ENCODE measurements at places on chromosomes 2 and 18.

- peak overlapping the region; percentile 90 for H3K27ac ChIP-seq
- no peaks in the 10 kb centered on the region for H3K36me3 ChIP-seq
- no peaks in the 10 kb centered on the region for H3K27me3 ChIP-seq
- DNase-seq: no peak
- peaks cover 24% of the 10 kb centered on the region for H3K4me1 ChIP-seq
Measured at GRCh38 chr2:111662771-111663470, 221.1 kb downstream of the ANAPC1 start.

DNA sequence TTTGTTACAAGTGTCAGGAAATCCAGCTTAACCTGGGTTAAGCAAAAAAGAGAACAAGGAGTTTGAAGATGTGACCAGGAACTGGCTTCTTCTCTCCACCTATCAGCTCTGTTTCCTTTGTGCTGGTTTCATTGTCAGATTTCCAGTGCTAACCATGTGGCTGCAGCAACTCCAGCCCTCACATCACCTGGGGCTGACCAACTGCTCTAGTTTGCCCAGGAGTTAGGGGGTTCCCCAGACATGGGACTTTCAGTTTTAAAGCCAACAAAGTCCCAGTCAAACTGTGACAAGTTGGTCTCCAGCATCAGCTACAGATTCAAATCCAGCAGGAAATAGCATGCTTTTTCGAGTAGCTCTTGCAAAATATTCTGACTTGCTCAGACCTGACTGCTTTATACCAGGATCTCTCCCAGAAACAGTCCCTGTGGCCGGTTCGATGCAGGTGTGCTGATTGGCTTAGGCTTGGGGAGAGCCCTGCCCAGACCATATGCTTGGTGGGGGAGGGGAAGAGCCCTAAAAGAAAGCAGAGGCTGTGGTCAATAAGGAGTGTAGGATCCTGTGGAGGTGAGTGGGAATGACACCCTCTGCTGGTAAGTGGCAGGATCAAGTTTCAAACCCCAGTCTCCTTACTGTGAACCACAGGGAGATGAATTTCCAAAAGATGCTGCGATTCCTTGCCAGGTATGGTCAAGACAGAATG lies 49.5 kb downstream of the KCNE4 start:
- H3K4me1 ChIP-seq: no peaks in the 10 kb centered on the region
- no peak for DNase-seq
- no peak overlapping the region for H3K4me3 ChIP-seq
- H3K36me3 ChIP-seq: no peaks in the 10 kb centered on the region
- no peaks in the 10 kb centered on the region for H3K27me3 ChIP-seq

DNA sequence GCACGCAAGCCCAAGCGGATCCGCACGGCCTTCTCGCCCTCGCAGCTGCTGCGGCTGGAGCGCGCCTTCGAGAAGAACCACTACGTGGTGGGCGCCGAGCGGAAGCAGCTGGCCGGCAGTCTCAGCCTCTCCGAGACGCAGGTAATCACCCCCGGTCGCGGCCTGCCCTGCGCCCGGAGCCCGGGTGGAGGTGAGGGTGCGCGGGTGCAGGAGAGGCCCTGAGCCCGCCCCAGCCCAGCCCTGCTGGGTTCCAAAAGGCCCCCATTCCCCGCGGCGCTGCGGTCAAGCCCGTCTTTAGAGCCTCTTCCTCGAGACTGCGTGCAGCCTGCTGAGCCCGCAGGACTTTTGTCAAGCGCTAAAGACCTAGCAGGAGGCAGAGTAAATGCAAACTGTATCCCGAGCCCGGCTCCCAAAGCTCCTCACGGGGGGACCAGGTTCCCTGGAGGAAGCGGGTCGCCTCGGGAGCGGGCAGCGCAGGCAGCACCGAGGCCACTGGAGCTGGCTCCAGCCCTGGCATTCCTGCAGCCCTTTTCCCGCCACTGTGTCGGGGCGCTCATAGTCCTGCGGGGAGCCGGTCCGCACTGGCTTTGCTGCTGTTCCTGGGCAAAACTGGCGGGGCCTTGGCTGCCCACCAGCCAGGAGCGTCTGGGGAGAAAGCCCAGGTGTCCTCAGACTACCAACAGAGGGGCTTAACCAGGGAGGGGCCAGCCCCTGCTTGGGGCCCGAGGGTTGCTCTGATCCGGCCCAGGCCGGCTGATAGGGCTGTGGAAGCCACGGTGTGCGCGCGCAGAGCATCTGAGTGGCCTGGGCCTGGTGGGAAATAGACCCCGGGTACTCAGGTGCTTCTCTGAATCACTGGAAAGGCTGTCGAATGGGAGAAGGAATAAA lies 7.3 kb downstream of the EMX1 start:
- H3K4me1 ChIP-seq: peaks cover 16% of the 10 kb centered on the region
- no peak overlapping the region for H3K27ac ChIP-seq
- H3K27me3 ChIP-seq: peaks cover 66% of the 10 kb centered on the region

DNA sequence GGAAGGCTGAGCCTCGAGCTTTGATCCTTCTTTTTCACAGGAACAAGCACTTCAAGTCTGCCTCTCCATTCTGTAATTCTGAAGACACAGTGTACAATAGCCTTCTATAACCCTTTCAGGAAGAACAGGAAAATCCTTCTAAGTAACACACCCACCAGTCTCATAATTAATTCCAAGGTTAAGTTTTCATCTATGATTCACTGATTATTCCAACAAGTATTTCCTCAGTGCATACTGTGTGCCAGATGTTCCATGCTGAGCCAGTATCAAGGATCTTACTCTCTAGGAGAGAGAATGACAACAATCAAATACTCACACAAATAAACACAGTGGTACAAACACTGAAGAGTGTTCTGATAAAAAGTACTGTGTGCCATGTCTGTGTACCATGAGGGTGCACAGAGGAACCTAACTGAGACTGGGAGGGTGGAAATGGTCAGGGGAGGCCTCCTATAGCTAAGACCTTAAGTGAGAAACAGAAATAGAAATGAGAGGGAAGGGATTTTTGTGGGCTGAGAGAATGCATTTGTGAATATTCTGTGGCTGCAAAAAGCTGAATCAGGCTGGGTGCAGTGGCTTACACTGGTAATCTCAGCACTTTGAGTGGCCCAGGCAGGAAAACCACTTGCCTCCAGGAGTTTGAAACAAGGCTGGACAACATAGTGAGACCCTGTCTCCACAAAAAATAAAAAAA lies 7.3 kb upstream of the MTLN start:
- H3K27ac ChIP-seq: peak overlapping the region; percentile 49
- no peak overlapping the region for H3K4me3 ChIP-seq
- H3K27me3 ChIP-seq: no peaks in the 10 kb centered on the region
- no peaks in the 10 kb centered on the region for H3K36me3 ChIP-seq

DNA sequence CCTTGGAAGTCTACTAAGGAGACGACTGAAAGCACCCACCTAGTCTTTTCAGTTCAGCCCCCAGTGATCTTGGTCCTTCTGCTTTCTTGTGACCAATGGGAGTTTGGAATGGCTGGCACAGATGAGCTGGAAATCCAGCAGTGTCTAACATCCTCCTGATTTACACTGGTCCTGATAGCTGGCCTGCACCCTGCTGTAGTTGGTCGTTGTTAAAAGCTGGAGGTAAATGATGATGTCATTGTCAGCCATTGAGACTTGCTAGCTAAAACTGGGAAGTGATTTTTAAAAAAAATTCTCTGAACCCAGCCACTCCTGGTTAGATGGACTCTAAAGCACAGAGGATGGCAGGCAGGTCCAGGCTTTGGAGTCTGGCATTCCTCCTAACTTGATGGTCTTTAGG lies 19.3 kb downstream of the CCT7 start:
- H3K4me3 ChIP-seq: no peak overlapping the region
- DNase-seq: no peak
- no peak overlapping the region for H3K27ac ChIP-seq
- no peaks in the 10 kb centered on the region for H3K4me1 ChIP-seq
- no peaks in the 10 kb centered on the region for H3K27me3 ChIP-seq

GRCh38 chr2:144801325-144801724 lies 281.4 kb upstream of the ZEB2 start:
- no peak overlapping the region for H3K27ac ChIP-seq
- no peak overlapping the region for H3K4me3 ChIP-seq
- H3K27me3 ChIP-seq: no peaks in the 10 kb centered on the region

- no peak for DNase-seq
- no peak overlapping the region for H3K27ac ChIP-seq
- H3K27me3 ChIP-seq: no peaks in the 10 kb centered on the region
Measured at GRCh38 chr2:7034303-7034702, 117.1 kb downstream of the RNF144A start.

DNA sequence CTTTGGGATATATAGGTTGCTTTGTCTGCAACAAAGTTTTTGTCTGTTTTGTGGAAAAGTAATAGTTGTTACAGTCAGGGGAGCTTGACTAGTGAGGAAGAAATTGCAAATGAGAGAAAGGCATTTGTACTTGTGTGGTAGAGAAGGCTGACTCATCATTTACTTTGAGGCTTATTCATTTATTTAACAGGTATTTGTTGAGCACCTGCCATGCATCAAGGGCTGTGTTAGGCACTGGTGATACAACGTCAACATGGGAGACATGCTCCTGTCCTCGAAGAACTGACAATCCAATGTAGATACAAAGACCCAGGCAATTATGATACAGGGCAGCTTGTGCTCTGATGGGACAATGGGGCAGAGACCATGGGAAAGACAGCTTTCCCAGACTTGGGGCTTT lies 79.5 kb downstream of the UPP2 start:
- no peaks in the 10 kb centered on the region for H3K4me1 ChIP-seq
- no peak overlapping the region for H3K4me3 ChIP-seq
- H3K36me3 ChIP-seq: no peaks in the 10 kb centered on the region
- no peaks in the 10 kb centered on the region for H3K27me3 ChIP-seq
- no peak overlapping the region for H3K27ac ChIP-seq

GRCh38 chr2:46988733-46989481 lies 73.3 kb upstream of the MCFD2 start:
- peaks cover 8% of the 10 kb centered on the region for H3K36me3 ChIP-seq
- H3K27ac ChIP-seq: peak overlapping the region; percentile 89
- H3K4me3 ChIP-seq: no peak overlapping the region
- no peak for DNase-seq

DNA sequence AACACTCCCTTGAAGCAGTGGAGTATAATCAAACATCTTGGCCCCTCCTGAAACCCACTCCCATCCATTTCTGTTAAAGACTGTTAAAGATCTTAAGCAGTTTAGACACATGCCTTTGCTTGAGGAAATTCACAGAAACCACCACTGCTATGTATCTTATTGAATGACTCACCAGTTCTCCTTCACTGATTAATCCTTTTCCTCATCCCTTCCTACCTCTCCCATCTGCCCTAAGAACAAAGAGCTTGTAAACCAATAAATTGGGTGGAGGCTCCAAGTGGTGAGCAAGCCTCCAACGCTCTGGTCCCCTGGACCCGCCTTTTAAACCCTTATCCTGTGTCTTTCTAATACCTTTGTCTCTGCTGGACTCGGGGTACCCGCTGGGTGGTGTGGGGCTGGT lies 746.1 kb downstream of the LRP1B start:
- H3K36me3 ChIP-seq: no peaks in the 10 kb centered on the region
- no peaks in the 10 kb centered on the region for H3K4me1 ChIP-seq
- no peaks in the 10 kb centered on the region for H3K27me3 ChIP-seq
- DNase-seq: no peak

- no peaks in the 10 kb centered on the region for H3K36me3 ChIP-seq
- no peaks in the 10 kb centered on the region for H3K27me3 ChIP-seq
- no peak for DNase-seq
- H3K4me1 ChIP-seq: no peaks in the 10 kb centered on the region
Measured at GRCh38 chr2:172270278-172271079, 156.9 kb upstream of the ITGA6 start.

DNA sequence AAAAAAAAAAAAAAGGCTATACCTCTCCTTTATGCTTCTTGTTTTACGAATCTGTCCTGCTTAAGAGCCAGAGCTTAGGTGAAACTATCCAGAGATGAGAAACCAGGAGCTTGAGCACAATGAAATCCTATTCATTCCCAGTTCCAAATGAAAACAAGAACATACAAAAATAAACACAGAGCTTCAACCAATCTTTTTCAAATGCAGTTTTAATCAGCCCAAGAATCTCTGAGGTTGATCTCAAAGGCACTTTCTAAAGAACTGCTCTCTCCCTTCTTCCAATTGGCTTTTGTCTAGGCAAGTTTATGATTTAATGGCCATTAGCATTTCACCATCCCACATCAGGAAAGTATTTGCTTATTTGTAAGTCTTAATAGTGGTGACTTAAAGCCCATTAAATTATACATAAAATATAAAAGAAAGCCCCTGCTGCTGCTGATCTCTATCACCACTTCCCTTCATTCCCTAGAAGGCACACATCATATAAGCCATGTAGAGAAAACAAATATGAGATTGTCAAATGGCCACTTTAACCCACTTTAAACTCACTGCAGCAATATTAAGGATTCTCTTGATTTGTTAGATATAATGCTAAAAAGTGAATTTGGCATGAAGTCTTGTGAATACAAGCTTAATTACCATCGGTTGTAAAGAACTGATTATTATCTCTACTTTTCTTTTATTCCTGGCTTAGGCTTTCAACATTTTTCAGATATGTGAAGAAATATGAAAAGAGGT lies 29.3 kb upstream of the SCN9A start:
- H3K27ac ChIP-seq: no peak overlapping the region
- no peak overlapping the region for H3K4me3 ChIP-seq
- no peaks in the 10 kb centered on the region for H3K36me3 ChIP-seq
- no peak for DNase-seq

DNA sequence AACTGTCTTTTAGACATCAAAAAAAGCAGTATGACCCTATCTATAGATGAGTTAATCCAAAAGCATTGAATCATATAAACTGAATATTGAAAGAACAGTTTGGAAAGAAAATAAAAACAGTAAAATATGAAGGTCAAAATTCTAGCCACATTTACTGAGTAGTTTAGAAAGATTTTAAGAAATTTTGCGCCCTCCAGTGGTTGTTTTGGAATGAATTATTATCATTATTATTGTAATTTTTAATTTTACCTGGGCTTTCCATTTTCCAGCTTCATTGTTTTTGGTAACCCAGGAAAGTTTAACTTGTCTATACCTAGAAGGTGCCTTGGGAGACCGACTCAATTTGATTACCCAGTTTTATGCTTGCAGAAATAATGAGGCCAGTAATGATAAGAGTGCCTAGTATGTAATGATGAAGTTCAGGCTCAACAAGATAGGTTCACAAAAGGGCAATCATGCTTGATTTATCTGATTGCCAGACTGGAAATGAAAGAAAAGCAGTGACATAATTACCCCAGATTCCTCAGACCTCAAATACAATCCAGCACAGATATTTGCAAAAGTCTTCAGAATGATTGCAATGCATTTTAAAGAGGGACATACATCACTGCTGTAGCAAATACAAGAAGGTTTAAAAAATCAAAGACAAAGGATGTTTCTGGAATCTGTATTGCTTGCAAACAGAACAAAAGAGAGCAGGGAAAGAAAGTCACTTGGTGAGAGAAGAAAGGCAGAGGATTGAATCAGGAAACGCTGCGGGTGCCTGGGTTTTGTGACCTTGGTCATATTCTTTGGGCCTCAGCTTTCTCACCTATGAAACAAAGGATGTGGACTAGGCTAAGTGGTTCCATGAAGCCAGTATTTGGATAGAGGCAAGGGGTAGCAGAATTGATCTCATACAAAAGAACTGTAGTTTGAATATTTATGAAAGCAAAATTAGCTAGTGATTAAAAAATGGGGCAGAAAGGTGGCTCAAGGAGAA lies 153.8 kb downstream of the MAP2 start:
- H3K27me3 ChIP-seq: no peaks in the 10 kb centered on the region
- no peak overlapping the region for H3K27ac ChIP-seq

GRCh38 chr2:131682122-131682944 lies 154.6 kb downstream of the CCDC74A start:
- H3K27ac ChIP-seq: peak overlapping the region; percentile 88
- H3K27me3 ChIP-seq: no peaks in the 10 kb centered on the region
- peaks cover 31% of the 10 kb centered on the region for H3K4me1 ChIP-seq
- no peak for DNase-seq
- H3K4me3 ChIP-seq: peak overlapping the region; percentile 46

Data from esophagus squamous epithelium (tissue), 5 donors.